ENCODE measurements at places on chromosomes 11 and 22.

DNA sequence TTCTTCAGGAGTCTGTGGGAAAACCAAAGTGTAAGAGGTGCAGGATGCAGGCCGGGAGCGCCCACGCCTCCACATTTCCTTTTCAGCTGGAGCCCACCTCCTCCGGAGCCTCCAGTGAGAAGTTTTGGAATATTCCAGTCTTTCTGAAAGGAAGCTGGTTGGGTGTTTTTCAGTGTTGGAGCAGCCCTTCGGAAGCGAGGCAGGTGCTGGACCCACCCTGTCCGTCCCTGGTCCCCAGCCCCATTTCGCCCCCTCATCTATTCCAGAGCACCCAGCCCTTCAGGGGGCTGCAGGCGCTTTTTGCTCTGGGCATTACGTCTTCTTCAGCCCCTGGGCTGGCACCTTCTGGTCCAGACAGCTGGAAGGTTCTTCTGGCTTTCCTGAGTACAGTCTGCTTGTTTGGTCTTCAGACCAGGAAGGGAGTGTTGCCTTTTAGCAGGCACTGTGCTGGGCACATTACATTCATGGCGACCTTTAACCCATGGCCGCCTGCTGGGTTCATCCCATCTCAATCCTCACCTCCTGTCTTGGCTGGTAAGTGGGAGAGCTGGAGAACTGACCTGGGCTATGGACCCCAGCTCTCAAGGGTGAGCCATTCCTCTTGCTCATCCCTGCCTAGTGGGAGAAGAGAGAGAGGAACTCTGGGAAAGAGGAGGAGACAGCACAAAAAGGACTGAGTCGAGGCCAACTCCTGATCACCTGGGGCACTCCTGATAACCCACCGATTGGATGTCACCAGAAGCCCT is 710 bp upstream of the THY1 start:
- no peak for DNase-seq

DNA sequence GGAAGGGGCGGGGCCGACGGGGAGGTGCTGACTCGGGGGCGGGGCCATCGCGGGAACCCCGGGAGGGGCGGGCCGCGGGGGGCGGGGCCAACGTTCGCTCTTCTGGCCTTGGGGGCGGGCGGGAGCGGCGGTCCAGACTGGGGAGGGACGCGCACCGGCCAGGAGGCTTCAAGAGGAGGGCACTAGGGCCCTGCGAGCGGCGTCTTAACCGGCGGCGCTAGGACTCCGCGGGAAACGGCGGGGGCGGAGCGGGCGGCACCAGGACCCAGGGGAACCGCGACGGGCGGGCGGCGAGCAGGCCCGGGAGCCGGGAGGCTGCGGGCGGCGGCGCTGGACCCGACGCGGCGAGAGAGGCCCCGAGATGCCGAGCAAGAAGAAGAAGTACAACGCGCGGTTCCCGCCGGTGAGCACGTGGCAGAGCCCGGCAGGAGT is at the start of gene DRAP1:
DRAP1 (plus strand) TSS at position 286 of the 432 bp plus-strand sequence; CDS start at position 362, 76 bp downstream.
- DNase-seq: peak; percentile 99

DNA sequence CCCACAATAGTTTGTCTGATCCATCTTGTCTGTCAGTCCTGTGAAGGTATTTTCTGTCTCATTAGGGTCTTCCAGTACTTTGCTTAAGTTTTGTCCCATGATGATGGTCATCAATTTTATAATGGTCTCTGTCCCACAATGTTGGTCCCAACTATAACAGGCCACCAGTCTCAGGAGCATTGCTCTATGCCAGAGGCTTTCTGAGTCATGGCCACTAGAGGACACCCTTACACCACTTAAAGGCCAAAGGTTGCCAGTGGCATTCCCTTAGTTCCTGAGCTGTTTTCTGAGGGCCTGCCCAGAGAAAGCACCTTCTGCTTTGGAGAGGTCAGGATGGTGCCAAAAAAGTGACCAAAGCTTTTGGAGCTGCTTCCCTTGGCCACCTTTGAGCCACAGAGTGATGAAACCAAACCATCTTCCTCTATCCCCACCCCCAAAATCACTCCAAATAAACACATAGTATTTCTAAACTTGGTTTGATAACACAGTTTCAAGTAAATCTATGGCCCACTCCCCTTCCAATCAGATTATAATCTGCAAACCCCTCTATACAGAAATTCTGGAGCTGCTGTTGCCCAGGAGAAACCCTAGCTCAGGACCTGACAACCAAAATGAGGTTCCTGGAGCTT is 19.3 kb downstream of the EIF3F start:
- no peak for DNase-seq

GRCh38 chr11:59807047-59807610 is 3.4 kb downstream of the MRPL16 start:
- no peak for DNase-seq

GRCh38 chr11:84853841-84854497 is 773.2 kb downstream of the DLG2 start:
- no peak for DNase-seq

DNA sequence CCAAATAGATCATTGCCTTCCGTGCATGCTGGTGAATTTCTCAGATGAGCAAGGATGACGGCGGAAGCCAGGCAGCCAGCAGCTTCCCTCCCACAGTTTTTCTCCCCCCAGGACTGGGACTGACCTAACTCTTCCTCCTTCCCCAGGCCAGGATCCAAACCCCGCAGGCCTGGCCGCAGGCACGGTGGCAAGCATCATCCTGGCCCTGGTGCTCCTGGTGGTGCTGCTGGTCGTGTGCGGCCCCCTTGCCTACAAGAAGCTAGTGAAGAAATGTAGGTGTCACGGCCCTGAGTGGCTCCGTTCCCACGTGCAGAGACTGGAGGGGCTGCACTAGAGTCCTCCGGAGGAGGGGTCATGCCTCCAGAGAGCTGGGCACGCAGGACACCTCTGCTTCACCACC is 20.5 kb downstream of the CD5 start:
- DNase-seq: no peak

All from C1 segment of cervical spinal cord (tissue), 14 donors.